Stimulated activated CD4-positive, alpha-beta T cell treated with anti-CD3 and anti-CD28 coated beads, Interleukin-1b, Interleukin-23, amount 100 ng/mL, for 4 hours (primary cell): ENCODE measurements at places on chromosomes 1 and 21.

DNA sequence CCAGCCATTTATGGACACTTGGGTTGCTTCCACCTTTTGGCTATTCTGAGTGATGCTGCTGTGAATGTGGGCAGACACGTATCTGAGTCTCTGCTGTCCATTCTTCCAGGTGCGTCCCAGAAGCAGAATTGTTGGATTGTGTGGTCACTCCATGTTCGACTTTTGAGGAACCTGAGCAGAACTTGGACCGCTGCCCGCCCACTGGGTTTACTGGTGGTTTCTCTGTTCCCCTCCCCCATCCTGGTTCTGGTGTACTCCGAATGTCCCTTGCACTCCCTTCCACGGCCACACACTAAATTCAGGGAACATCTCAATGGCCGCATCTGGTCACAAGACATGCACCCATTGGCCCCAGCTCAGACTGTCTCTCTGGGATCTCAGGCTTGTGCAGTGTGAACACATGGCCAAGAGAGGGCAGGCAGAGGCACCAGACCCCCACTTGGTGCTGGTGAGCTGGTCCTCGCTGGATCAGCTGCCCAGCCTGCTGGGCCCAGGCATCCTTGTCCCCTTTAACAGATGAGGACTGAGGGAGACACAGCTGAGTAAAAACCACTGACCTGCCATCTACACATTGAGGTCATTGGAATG lies 565.1 kb downstream of the NPHP4 start:
- DNase-seq: no peak

- no peak for DNase-seq
Observed at GRCh38 chr1:17551755-17552234, 12.3 kb downstream of the ARHGEF10L start.

GRCh38 chr1:155622191-155622590 lies 12.2 kb downstream of the MSTO1 start:
- no peak for DNase-seq

DNA sequence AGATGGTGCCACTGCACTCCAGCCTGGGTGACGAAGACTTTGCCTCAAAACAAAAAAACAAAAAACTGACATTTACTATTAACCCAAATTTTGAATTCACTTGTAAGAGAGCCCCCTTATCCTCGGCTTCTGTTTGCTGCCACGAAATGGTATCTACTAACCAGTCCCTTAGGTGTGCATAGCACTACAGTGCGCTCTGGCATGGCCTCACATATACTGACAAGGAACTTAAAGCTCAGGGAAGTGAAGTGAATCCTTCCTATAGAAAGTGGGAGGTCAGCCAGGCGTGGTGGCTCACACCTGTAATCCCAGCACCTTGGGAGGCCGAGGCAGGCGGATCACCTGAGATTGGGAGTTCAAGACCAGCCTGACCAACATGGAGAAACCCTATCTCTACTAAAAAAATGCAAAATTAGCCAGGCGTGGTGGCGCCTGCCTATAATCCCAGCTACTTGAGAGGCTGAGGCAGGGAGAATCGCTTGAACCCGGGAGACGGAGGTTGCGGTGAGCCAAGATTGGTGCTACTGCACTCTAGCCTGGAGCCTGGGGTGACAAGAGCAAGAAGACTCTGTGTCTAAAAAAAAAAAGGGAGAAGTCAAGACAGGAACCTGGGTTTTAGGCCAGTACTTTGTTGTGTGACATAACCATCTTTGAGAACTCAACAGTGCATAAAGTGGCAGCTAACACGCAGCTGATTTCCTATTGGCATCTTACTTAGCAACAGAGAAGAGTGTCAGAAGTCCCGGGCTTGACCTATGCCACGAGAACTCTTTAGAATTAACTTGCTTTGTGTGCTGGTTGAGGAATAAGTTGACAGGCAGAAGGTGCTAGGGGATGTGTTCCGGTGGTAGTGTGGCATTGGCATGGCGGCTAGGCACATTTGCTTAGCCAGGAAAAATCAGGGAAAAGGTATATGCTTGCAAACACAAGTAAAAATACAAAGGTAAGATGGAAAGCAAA lies 16.8 kb downstream of the ERRFI1 start:
- DNase-seq: no peak

- DNase-seq: no peak
Observed at GRCh38 chr1:170634293-170634692, 29.6 kb upstream of the PRRX1 start.

DNA sequence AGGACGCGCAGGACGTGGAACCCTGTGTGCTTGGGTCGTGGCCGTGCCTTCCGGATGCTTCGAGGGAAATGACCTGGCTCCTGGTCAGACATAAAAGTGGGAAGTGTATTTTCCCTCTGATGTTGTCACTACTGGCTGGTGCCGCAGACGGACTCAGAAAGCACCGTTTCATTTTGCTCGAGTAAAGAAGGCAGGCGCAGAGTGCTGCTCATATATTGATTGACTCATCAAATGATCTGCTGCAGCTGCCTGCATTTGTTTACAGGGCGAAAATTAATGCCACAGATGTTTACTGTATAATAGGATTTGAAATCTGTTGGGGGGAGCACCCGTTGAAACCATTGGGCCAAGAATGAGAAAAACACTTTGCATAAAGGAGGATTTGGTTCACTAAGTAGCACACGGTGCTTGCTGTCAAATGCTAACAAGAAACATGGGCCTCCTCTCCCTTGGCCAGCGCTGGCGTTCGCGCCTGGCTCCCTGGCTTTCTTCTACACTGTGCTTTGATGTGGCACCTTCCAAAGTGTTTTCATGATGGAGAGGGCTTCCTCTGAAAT lies 365.5 kb downstream of the CAMTA1 start:
- DNase-seq: no peak

GRCh38 chr1:20648946-20649345 lies 12.2 kb downstream of the DDOST start:
- no peak for DNase-seq

- DNase-seq: peak; percentile 89
Observed at GRCh38 chr1:43172527-43172972, 420 bp downstream of the CFAP57 start.

DNA sequence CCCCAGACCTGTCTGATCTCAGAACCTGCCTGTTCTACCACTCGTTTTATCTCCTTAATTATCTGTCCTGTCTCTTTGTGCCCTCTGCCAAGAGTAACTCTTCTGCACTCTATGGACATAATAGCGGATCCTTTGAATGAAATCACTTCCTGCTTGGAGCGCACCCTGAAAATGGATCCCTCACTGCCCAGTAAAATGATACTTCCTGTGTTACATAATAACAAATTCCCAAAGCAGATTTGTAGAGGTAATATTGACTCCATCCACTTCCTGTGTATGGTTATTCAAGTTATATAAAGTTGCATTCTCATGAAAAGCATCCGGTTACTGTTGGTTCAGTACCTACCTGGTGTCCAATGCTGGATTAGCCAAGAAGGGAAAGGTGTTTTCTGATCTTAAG lies 246.0 kb downstream of the TRABD2B start:
- DNase-seq: no peak

- no peak for DNase-seq
Observed at GRCh38 chr1:50977575-50978143, 7.6 kb downstream of the CDKN2C start.

GRCh38 chr1:22057861-22058260 lies 5.4 kb downstream of the CDC42 start:
- DNase-seq: no peak

DNA sequence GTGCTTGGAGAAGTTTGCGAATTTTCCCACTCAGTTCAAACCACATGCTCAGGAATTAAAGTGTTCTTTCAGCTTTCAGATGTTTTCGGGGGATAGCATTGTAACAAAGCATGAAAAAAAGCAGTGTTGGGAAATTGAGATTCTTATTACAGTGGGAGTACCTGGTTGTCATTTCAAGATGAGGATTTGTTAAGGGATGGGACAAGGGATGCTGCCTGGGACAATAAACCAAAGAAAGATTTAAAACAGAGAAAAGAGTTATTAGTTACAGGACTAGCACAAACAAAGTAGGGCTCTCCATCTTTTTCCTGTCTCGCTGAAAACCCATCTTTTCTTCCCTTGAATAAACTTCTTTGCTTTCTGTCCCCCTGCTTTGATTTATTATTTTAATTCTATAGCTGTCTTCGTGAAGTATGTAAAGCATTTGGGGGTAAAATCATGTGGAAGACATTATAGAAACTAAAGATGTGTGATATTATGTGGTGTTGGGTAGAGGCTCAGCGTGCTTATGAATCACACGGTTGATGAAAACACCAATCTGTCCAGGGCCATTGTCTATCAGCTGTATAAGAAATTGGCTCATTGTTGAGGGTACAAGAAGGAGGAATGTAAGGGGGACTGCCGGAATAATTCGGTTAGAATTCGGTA lies 277.6 kb downstream of the KIF26B start:
- no peak for DNase-seq

- DNase-seq: no peak
Observed at GRCh38 chr1:111739925-111740765, 950 bp upstream of the INKA2 start.

- no peak for DNase-seq
Observed at GRCh38 chr1:58500043-58500442, 46.5 kb downstream of the OMA1 start.

DNA sequence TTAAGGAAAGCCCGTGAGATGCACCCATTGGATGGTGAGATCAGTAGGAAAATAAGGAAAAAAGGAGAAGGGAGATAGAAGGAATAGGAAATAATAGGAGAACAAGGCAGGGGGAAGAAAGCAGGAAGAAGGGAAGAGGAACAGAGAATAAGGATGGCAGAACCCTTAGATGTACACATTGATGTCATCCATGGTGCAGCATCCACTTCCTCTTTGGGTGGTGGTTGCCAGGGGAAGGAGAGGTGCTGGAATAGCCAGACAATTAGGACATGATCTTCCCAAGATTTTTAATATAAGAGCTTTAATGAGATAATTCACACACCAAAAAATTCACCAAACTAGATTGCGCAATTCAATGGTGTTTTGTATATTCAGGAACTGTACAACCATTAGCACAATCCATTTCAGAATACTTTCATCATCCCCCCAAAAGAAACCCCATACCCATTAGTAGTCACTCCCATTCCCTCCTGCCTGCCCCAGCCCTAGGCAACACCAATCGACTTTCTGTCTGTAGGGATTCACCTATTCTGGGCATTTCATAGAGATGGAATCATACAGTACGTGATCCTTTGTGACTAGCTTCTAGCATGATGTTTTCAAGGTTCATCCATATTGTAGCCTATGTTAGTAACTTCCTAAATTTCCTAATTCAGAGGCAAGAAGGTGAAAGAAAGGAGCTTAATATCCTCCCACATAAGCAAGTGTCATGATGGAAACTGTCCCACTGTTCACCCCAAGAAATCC lies 121.4 kb downstream of the PLXNA2 start:
- DNase-seq: no peak

DNA sequence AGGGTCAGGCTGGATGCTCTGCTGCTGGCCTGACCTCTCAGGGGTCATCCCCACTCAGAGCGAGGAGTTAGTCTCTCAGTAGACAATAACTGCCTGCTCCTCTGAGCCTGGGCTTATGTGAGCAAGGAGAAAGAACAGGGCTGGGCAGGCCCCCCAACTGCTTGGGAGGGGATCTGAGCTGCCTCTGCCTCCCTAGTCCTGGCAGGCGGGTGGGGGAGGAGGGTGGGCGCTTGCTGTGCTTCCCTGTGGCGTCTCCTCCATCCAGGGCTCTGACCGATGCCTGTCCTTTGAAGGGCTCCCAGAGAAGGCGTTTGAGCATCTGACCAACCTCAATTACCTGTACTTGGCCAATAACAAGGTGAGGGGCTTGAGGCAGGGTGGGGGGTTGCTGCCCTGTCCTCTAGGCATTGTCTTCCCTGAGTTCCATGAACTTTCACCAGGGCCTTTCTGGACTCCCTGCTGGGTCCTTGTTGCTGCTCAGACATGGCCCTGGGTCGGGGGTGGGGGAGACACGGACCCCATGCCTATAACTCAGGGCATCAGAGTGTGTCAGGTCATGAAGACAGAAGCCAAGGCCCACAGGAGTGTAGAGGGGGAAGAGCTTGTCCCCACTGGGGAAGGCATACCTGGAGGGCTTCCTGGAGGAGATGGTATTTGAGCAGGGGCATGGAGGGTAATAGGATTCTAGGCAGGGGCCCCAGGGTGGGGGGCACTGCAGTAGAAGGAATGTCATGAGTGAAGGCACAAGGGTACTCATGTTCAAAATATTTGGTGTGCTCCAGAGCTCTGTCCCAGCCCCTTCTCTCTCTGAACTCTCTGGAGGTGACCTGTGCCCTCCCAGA lies 12.5 kb downstream of the PODN start:
- DNase-seq: no peak

- DNase-seq: no peak
Observed at GRCh38 chr1:8733484-8733883, 84.0 kb downstream of the RERE start.

DNA sequence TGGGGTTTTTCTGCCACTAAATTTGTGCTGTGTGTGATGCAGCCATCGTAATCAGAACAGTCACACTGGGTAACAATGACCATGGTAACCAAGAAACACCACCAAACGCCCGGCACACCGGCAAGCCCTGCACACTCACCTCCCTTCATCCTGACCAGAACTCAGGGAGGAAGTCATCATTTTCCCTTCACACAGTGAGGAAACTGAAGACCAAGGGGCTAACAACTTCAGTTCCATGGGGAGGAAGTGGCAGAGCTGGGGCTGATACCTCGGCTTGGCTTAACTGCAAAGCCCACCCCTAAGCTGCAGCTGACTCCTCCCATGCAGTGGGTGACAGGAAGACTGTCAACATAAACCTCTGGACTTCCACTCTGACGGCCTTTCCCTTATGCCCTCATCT lies 69.3 kb upstream of the BCAR3 start:
- no peak for DNase-seq

GRCh38 chr1:218284377-218284916 lies 646 bp upstream of the RRP15 start:
- DNase-seq: no peak

DNA sequence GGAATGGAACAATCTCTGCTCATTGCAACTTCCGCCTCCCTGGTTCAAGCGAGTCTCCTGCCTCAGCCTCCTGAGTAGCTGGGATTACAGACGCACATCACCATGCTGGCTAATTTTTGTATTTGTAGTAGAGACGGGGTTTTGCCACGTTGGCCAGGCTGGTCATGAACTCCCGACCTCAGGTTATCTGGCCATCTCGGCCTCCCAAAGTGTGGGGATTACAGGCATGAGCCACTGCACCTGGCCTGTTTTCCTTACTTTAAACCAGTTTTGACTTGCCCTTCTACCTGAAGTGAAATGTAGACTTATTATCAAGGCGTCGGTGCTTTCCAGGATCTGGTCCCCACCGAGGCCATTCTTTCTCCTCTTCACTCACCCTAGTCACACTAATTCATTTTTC lies 141.8 kb downstream of the DYRK1A start:
- DNase-seq: no peak

DNA sequence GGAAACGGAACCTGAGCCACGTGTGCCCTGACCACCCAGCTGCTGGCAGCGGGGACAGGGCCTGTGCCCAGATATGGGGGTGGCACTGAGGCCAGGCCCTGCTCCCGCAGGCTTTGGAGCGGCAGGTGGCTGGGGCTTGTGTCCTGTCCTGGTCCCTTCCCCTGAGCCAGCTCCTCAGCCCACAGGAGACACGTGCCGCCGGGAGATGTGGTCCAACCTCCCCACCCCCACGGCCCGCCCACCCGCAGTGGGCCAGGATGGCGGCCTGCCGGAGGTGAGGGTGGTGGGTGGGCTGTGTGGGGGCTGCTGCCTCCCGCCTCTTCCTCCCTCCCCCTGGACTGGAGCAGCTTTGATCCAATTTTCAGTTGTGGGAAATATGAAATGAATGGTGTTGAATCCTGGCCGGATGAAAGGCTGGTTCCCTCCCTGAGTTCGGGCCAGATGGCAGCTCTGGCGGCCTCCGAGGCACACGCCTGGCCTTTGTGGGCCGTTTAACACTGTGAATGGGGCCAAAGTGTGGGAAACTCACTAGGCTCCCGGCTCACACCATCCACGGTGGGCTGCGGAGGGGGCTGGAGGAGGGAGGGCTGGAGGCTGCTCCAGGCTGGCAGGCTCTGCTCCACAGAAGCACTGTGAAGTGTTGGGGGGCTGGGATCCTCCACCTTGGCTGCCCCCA lies 2.6 kb upstream of the HES5 start:
- no peak for DNase-seq
